Tongue (tissue), 3 donors: ENCODE measurements at places on chromosomes 4 and X.
A peak's percentile ranks its signal among the peaks of the same experiment; 100 is the strongest.

- no peak for DNase-seq
Observed at GRCh38 chr4:163660636-163661035, 166.1 kb downstream of the TMA16 start.

DNA sequence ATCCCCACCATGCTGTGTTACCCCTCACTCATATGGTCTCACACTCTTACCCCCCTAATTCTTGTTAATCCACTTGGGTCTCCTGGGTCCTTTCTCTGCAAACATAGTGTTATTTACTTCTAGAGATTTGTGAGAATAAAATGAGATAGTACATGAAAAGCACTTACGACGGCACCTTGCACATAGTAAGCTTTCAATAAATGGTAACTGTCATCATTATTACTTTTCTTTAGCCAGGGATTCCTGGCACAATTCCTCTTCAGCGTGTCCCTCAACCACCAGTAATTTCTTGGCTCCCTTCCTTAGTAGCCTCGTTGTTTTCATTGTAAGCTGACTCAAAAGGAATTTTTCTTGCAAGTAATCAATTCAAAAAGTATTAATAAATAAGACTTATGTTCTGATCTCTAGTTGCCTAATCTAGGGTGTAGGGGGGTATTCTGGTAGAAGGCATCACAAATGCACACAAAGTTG, 30.1 kb upstream of the RBMX start:
- DNase-seq: no peak

- DNase-seq: peak; percentile 32
Observed at GRCh38 chrX:31658360-31658759, 586.5 kb upstream of the FTHL17 start.

DNA sequence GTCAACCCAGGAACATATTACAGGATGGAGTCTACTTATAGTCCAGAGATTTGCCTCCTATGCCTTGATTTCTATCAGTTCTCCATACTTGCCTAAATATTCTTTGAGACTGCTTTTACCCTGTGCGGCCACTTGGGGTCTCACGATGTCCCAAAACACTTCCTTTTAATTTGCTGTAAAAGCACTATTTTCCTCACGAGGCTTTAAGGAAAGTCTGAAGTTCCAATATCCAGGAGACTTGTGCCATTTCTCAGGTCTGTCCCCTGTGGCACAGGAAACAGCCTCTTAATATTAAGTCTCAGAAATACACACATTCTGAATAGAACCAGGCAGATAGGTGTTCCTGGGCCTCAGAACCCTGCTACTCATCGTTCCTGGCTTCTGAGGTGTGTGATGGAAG, 142.9 kb downstream of the TMEM164 start:
- peak; percentile 38 for DNase-seq

- DNase-seq: no peak
Observed at GRCh38 chr4:90183254-90183653, 56.1 kb downstream of the CCSER1 start.

DNA sequence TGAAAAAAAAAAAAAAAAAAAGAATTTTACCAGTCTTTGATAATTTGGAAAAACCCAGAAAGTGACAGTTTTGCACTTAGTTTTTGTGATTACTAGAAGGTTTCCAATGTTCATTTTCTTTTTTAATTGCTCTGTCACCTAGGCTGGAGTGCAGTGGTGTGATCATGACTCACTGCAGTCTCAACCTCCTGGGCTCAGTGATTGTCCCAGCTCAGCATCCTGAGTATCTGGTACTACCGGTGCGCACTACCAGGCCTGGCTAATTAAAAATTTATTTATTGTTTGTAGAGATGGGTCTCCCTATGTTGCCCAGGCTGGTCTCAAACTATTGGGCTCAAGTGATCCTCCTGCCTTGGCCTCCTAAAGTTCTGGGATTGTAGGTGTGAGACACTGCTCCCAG, 3.3 kb downstream of the NUDT9 start:
- DNase-seq: no peak

DNA sequence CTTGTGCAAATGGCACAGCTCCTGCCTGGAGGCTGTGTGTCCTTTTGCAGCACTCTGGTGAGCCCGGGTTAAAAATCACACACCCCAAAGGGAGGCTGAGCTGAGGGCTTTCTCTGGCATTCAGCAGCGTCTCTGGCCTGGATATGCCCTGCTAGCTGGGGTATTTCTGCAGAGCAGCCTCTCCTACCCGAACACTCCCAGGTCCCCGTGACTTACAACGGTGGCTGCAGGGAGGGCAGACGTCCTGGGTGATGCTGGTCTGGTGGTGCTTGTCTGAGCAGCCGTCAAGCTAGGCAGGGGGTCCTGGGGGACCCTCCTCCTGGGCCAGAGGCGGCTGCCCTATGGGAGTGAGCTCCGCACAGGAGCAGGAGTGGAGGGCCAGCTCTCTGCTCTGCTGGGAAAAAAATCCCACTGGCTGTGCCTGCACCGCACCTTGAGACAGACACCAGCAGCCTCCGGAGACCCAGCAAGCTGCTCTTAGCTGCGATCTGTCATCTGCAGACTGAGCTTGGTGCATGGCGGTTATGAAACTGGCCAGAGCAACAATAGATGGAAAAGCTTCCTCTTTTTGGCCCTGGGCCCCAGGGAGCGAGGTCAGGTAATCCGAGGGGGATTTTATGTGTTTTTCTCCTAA, 41.3 kb upstream of the ASMTL start:
- DNase-seq: no peak

GRCh38 chr4:185955151-185955770, 113.7 kb upstream of the TLR3 start:
- DNase-seq: no peak

- DNase-seq: peak; percentile 6
Observed at GRCh38 chr4:181345931-181346330, 897.3 kb upstream of the TENM3 start.

GRCh38 chr4:26748811-26749210, 111.8 kb upstream of the STIM2 start:
- DNase-seq: no peak

DNA sequence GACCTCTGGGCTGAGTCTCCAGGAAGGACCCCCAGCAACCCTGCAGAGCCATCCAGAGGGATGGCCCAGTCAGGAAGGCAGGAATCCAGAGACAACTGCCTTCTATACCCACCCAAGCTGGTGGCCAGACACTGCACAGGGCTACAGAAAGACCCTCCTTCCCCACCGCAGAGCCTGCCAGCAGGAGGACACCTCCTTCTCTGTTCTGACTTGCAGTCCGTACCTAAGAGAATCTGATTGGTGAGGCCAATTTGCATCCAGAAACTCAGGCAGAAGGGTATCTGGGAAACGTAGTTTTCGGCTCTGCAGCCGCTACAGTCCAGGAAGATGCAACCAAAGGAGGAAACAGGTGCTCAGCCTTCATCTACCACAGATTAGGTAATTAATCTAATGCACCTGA, 155.4 kb upstream of the FRG1 start:
- DNase-seq: no peak

DNA sequence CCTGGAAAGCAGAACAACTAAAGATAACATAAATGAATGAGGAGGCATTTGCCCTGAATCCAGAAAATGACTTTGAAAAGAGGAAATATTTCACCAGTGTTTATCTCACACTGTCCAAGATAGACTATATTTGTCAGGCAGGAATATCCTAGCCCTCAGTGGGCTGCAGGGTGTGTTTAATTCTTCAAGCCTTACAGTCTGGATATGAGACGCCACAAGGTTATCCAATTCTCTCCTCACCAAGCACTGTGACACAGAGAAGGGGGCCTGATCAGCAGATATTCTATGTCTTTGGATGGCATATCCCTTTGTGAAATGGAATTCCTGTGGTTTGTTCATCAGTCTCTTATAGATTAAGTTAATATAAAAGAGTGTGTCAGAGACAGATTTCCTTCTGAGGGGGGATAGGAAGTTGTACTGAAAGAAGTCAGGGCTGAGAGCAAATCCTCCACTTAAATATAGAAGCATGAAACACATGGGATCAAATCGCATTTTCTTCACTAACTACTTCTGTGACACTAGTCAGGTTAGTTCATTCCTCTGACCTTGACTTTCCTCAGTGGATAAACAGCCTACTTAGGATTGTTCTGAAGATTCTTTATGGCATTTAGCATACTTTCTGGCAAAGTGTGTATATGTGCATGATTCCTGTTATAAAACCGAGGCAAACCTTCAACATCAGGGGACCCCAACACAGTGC, 6.8 kb upstream of the G3BP2 start:
- no peak for DNase-seq

DNA sequence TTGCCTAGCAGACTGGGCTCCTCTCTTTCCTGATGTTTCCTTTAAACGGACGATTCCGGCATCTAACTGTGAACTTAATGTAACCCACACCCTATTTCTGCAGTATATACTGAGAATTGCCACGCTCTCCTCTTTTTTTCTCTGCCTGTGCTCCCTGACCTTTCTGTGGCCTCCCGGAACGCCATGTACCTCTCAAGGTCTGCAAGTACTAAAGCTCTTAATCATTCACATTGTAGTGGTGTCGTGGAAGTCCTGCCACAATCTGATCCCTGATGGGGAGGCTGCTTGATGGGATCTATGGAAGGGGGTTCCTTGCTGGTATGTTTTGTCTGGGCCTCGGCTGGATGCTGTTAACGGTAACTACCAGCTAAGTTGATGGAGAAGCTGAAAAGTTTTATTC, 302.9 kb upstream of the EPHA5 start:
- DNase-seq: no peak

DNA sequence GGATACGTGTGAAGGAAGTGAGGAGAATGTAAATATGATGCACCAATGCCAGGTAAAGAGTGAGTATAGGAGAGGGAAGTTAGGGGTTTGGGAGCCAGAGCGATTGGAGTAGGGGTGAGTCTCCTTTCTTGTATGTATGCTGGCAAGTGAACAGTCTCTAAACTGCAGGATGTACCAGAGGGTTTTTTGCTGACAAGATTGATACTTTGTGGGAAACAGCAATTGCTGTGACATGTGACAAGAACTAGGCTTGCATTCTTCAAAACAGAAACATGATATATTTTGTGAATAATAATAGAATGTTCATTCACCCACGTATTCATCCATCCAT, 706 bp downstream of the CHIC1 start:
- no peak for DNase-seq
